ENCODE measurements at places on chromosomes 6 and 20. TPM values are rescaled to one million over a fixed set of nuclear protein-coding genes. Genes with fewer than 3 reads are reported as not detected.

DNA sequence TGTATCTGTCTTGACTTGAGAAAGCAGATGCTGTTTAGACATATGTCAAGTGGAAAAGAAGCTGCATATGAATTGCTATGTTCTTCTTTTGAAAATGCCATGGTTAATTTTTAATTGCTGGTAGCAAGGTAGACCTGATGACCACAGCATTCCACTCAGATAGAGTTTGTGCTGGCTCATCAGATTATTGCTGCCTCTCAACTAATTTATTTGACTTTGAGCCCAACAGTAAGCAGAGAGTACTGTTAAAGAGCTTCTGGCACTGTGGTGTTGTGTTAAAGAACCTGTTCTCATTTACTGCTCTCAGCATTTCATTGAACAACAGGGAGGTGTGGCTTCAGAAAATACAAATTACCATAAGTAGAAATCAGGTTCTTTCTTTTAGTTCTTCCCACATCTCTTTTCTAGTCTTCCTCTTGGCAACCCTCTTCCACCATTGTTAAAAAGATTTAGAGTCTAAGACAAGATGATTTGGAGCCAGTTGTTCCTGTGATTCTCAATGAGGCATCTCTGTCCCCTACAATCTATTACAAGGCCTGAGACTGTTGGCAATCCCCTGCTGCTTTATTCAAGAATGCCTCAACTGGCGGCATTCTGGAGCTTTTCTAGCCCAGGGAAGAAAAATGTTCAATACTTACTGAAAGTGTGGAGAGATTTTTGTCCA is 967.6 kb upstream of the GJE1 start:
- no peaks in the 10 kb centered on the region for H3K36me3 ChIP-seq
- DNase-seq = no peak
- no peaks in the 10 kb centered on the region for H3K4me1 ChIP-seq
- no peaks in the 10 kb centered on the region for H3K27me3 ChIP-seq

GRCh38 chr6:88870717-88871330 is 92.6 kb downstream of the RNGTT start:
- no peak for DNase-seq
- no peaks in the 10 kb centered on the region for H3K36me3 ChIP-seq
- H3K27ac ChIP-seq = no peak overlapping the region
- no peaks in the 10 kb centered on the region for H3K27me3 ChIP-seq
- H3K4me3 ChIP-seq = no peak overlapping the region

DNA sequence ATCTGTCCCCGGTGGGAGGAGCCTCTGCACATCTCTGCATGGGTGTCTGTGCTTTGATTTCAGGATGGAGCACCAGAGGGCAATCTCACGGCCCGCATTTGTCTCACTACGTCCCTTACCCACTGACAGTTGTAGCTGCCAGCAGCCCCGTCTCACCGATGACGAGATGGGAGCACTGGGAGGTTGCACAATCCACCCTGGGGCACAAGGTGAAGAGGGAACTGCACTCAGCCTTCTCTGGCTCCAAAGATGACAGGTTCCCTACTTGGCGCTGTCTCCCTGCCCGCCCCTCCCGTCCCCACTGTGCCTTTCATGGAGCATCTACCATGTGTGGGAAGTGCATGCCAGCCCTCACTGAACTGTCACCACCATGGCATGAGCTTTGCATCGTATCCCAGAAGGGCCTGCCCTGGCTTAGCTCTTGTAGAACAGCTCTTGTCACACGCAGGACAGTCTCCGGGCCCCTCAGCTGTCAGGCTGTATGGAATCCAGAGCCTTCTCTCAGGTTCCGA is 99.9 kb upstream of the PMEPA1 start:
- no peaks in the 10 kb centered on the region for H3K36me3 ChIP-seq
- H3K4me3 ChIP-seq = no peak overlapping the region
- no peak overlapping the region for H3K27ac ChIP-seq
- H3K27me3 ChIP-seq = no peaks in the 10 kb centered on the region

GRCh38 chr6:71452697-71453370 is 164.2 kb downstream of the OGFRL1 start:
- H3K36me3 ChIP-seq = no peaks in the 10 kb centered on the region
- H3K27me3 ChIP-seq = no peaks in the 10 kb centered on the region
- no peak overlapping the region for H3K4me3 ChIP-seq
- no peaks in the 10 kb centered on the region for H3K4me1 ChIP-seq

GRCh38 chr20:46400253-46400652 is 6.2 kb downstream of the ELMO2 start:
- DNase-seq = no peak
- no peaks in the 10 kb centered on the region for H3K36me3 ChIP-seq
- peaks cover 15% of the 10 kb centered on the region for H3K4me1 ChIP-seq
- H3K27me3 ChIP-seq = no peaks in the 10 kb centered on the region
- H3K4me3 ChIP-seq = no peak overlapping the region

DNA sequence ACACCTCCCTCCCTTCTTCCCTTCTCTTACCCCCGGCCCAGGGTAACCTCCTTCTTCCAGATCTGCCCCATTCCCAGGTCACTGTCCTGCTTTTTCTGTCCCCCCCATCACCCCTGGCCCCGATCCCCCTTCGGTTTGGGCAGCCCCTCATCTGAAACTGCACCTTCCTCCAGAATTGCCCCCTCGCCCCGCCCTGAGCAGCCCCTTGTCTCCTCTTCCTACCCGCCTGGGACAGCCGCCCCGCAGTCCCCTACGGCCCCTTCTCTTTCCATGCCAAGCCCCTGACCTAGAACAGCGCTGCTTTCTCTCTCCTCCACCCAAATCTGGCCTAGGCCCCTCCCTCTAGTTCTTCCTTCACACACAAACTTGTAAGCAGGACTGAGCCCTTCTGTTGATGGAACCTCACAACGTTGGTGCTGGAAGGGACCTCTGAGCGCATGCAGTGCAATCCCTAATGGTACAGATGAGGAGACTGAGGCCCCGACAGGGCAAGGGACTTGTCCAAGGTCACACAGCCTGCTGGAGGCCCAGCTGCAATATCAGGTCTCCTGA is 630 bp downstream of the PPP2R5D start:
- H3K27me3 ChIP-seq = no peaks in the 10 kb centered on the region
- no peak for DNase-seq
- H3K4me3 ChIP-seq = peak overlapping the region; percentile 92
- H3K4me1 ChIP-seq = peaks cover 7% of the 10 kb centered on the region
- no peaks in the 10 kb centered on the region for H3K36me3 ChIP-seq

DNA sequence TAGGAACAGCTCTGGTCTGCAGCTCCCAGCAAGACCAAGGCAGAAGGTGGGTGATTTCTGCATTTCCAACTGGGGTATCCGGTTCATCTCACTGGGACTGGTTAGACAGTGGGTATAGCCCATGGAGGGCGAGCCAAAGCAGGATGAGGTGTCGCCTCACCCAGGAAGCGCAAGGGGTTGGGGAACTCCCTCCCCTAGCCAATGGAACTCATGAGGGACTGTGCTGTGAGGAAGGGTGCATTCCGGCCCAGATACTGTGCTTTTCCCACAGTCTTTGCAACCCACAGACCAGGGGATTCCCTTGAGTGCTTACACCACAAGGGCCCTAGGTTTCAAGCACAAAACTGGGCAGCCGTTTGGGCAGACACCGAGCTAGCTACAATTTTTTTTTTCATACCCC is 21.8 kb downstream of the HDDC2 start:
- no peak overlapping the region for H3K27ac ChIP-seq
- no peak overlapping the region for H3K4me3 ChIP-seq
- DNase-seq = no peak
- H3K36me3 ChIP-seq = no peaks in the 10 kb centered on the region
- no peaks in the 10 kb centered on the region for H3K27me3 ChIP-seq
- no peaks in the 10 kb centered on the region for H3K4me1 ChIP-seq

- H3K4me3 ChIP-seq = no peak overlapping the region
- no peaks in the 10 kb centered on the region for H3K27me3 ChIP-seq
- DNase-seq = no peak
Observed at GRCh38 chr6:16741112-16742016, 19.9 kb downstream of the ATXN1 start.

GRCh38 chr6:10268111-10268510 is 146.8 kb downstream of the TFAP2A start:
- H3K4me3 ChIP-seq = no peak overlapping the region
- no peak for DNase-seq
- H3K36me3 ChIP-seq = no peaks in the 10 kb centered on the region
- no peaks in the 10 kb centered on the region for H3K4me1 ChIP-seq

GRCh38 chr6:134816300-134816699 is 133.6 kb downstream of the ALDH8A1 start:
- no peaks in the 10 kb centered on the region for H3K4me1 ChIP-seq
- no peaks in the 10 kb centered on the region for H3K27me3 ChIP-seq
- H3K36me3 ChIP-seq = no peaks in the 10 kb centered on the region
- H3K27ac ChIP-seq = no peak overlapping the region

The ULBP1 gene
- 0.29 TPM for total RNA-seq

- no peak for DNase-seq
- H3K4me3 ChIP-seq = no peak overlapping the region
- peak overlapping the region; percentile 74 for H3K27ac ChIP-seq
- H3K27me3 ChIP-seq = no peaks in the 10 kb centered on the region
Observed at GRCh38 chr6:52543262-52543661, 33.6 kb downstream of the TRAM2 start.

GRCh38 chr20:4469910-4470309 is 251.8 kb upstream of the PRND start:
- no peak overlapping the region for H3K4me3 ChIP-seq
- H3K4me1 ChIP-seq = no peaks in the 10 kb centered on the region
- no peak for DNase-seq
- H3K36me3 ChIP-seq = no peaks in the 10 kb centered on the region
- no peak overlapping the region for H3K27ac ChIP-seq

- no peak for DNase-seq
- H3K36me3 ChIP-seq = no peaks in the 10 kb centered on the region
- H3K27ac ChIP-seq = no peak overlapping the region
Observed at GRCh38 chr20:13353261-13353945, 132.3 kb downstream of the ISM1 start.

DNA sequence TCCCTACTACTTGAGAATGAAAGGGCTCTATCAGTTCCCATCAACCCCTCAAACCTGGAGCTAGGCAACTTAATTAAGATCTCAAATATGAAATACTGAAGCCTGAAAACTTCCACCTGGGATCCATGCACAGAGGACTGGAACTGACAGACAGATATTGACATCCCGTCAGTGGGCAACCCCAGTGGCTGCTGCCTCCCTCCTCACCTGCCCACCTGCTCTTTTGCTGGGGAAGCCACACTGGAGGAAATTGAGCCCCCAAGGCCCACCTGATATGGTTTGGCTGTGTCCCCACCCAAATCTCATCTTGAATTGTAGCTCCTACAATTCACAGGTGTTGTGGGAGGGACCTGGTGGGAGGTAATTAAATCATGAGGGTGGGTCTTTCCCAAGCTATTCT is 192.8 kb downstream of the LRFN2 start:
- H3K36me3 ChIP-seq = no peaks in the 10 kb centered on the region
- H3K27me3 ChIP-seq = no peaks in the 10 kb centered on the region
- H3K4me3 ChIP-seq = no peak overlapping the region
- H3K27ac ChIP-seq = no peak overlapping the region
- DNase-seq = no peak

The ZSCAN12 gene
- total RNA-seq = 7.5 TPM

DNA sequence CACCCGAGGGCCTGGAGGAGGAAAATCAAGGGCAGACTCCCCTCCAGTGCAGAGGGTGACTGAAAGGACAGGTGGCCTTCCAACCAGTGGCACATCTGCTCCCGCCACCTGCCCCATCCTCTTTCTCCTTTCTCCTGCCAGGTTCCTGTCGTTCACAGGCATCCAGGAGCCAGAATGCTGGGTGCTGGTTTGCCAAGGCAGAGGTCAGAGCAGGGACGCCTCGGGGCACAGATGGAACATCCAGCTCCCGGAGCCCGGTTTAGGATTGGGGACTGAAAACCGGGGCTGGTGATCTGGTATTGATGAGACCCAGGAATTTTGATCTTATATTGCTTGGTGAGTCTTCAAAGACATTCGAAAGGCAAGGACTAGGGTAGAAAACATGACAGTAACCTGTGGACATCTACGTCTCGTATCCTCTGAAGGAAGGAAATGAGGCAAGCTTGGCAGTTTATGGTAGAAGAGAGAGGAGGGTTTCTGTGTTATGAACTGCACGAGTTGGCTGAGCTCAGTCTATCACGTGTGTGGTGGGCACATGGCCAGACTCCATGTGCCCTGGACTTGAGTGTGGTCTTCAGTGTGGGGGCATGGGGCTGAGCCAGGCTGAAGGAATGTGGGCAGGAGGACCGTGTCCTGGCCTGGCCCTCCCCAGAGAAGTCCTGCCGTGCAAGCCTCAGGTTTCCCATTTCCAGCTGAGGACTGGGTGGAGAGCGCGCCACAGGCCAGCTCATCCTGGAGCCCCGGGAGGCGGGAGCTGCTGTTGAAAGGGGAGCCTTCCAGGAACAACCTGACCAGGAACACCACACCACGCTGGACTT is 74.2 kb downstream of the IRF4 start:
- no peak overlapping the region for H3K27ac ChIP-seq
- H3K27me3 ChIP-seq = no peaks in the 10 kb centered on the region
- H3K4me3 ChIP-seq = no peak overlapping the region
- DNase-seq = no peak
- H3K36me3 ChIP-seq = no peaks in the 10 kb centered on the region

All from breast epithelium (tissue), 4 donors.